ENCODE measurements at places on chromosomes 7 and 10. TPM values are rescaled to one million over a fixed set of nuclear protein-coding genes. Genes with fewer than 3 reads are reported as not detected.

DNA sequence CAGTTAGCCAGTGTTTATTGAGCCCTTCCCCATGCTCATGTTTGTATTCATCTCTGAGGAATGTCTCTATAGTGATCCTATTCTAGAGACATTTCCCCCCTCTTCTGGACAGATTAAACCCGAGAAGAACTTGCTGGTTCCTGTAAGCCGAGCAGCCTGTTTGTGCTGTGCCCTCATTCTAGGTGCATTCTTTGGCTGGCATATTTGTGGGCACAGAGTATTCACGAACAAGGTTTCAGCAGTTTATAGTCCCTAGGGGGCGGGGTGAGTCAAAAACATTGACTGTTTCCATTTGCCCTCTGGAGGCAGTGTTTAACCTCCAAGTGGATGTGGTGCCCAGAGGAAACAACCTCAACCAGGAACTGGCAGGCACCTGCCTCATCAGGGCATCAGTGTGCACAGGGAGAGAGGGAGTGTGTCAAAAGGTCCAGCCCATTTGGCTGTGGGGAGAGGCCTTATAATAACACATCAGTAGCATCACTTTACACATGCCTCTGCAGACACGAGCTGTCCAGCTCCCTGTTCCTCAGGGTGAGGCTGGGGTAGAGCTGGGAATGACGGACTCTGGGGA lies 273.3 kb upstream of the LRGUK start:
- DNase-seq = peak; percentile 48

DNA sequence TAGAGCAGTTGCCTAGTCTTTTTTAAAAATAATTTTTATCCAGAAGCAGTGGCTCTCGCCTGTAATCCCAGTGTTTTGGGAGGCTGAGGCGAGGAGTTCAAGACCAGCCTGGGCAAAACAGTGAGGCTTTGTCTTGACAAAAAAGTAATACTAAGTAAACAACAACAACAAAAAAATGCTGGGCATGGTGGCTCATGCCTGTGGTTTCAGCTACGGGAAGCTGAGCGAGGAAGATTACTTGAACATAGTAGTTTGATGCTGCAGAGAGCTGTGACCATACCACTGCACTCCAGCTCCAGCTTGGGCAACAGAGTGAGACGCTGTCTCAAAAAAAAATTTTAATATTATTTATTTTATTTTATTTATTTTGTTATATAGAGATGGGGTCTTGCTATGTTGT lies 31.3 kb upstream of the TPST1 start:
- DNase-seq = no peak

- DNase-seq = peak; percentile 93
These were observed at the start of gene TRAPPC14 for GRCh38 chr7:100158229-100159098. TSS of gene TRAPPC14 (minus strand) at chr7:100158723. CDS start at chr7:100158499, 224 bp downstream.

GRCh38 chr10:78578929-78579328 lies 489.8 kb upstream of the ZMIZ1 start:
- DNase-seq = no peak

DNA sequence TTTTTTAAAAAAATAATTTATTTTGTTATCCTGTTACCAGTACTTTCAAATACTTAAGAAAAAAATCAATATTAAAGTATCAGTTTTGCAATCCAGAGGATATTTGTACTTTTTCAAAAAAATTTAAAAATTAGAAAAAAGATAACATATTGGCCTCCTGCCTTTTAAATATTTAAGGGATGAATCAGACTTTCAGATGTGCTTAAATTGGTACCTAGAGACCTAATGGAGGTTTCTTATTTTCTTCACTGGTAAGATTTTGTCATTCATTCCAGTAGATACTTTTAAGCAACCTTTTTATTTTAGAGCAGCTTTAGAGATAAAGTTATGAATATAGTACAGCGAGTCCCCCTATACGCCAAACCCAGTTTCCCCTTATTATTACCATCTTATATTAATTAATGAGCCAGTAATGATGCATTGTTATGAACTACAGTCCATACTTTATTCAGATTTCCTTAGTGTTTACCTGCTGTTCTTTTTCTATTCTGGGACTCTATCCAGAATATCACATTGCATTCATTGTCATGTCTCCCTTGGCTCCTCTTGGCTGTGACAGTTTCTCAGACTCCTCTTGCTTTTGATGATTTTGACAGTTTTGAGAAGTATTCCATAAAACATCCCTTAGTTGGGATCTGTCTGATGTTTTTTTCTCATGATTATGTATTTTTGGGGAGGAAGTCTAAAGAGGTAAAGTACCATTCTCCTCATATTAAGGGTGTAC lies 34.2 kb downstream of the BICC1 start:
- no peak for DNase-seq

GRCh38 chr7:155814316-155815276 lies 2.3 kb upstream of the SHH start:
- DNase-seq = no peak

DNA sequence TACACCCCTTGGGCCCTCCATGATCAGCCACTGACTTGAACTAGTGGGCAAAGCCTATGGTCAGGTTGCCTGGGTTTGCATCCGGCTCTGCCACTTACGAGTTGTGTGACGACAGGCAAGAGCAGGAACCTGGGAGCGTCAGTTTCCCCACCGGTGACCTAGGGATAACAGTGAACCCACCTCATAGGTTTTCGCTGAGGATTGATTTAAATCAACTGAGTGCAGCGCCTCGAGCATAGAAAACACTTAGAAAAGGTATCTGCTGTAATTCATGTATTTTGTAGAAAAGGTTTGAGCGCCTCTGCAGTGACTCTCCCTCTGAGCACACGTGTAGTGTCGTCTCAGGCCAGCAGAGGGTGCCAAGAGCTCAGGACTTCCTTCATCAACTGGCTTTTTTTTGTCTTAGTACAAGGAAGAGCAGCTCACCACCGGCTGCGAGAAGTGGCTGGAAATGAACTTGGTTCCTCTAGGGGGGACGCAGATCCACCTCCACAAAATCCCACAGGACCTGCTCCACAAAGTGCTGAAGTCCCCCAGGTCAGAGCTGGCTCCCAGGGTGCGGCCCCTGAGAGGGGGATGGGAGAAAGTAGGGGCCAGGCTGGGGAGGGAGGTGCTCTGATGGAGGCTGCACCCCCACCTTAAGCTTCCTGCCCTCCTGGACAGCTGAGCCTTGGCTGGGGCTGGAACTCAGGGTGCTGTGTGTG lies 27.7 kb downstream of the BTBD16 start:
- DNase-seq = peak; percentile 81

GRCh38 chr7:68752485-68753178 lies 845.6 kb upstream of the AUTS2 start:
- DNase-seq = no peak

- no peak for DNase-seq
These were observed 125.7 kb upstream of the ZNF438 start for GRCh38 chr10:31157123-31158010.

DNA sequence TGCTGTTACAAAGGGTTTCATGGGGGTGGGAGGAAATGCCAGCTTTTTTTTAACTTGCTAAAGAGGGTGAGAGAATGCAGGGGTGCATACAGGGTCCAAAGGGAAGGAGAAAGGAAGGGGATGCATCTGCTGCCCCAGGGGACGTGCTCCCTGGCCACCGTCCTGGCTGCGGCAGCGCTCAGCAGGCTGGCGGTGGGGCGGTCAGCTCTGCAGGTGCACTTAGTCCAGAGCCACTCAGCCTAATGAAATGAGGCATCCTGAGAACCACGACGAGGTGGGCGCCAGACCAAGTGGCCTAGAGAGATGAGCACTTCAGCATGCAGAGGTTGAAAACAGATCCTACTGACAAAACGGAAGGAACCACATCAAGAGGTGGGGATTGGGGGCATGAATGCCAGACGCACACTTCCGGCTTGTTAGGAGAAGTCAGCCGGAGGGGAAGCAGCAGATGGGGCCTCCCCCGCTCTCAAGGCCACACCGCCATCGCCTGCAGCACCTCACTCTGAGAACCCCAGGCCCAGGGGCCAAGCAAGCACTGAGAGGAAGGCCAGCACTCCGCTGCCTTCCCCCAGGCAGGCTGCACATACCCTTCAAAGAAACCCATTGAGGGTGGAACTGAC lies 94.5 kb downstream of the MAD1L1 start:
- no peak for DNase-seq

- DNase-seq = no peak
These were observed 25.6 kb downstream of the CDC123 start for GRCh38 chr10:12221323-12222298.

DNA sequence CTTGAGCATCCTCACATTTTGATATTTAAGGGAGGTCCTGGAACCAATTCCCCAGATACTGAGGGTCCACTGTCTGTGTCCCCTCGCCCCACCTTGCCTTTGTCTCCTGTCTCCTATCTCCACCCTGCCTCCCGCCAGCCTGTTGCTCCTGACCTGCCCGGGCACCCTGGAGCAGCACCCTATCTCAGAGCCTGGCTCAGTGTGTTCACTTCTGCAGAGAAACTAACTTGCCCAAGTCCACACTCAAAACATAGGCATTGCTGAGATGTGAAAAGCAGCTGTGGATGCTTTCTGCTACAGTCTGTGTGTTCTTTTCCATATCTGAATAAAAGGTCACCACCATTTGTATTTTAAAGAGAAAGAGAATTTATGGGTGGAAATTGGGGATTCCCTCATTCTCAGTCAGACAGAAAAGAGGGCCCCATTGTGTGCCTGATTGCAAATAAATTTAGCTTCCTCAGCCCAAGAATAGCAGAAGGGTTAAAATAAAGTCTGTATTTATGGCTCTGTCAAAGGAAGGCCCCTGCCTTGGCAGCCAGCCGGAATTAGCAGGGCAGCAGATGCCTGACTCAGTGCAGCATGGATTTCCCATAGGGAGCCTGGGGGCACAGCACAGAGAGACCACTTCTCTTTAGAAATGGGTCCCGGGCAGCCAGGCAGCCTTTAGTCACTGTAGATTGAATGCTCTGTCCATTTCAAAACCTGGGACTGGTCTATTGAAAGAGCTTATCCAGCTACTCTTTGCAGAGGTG lies 161.3 kb downstream of the EGFR start:
- DNase-seq = no peak

GRCh38 chr7:29401769-29402168 lies 161.9 kb upstream of the PRR15 start:
- no peak for DNase-seq

DNA sequence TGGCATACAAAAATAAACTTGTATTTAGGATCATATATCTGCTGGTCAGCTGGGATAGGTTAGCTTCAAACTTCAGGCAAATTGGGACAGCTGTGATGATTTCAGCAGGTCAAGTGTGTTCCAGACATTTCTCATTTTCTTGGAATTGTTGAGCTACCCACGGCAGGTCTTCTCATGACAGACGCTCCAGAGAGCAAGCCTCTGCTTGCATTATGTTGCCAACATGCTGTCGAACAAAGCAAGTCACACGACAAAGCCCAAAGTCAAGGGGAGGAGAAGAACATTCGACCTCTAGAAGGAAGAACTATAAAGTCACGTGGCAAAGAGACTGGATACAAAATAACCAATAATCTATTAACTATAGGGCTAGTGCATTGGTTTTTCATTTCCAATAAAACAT lies 103.5 kb downstream of the RAB18 start:
- DNase-seq = no peak

- DNase-seq = no peak
These were observed 441.9 kb upstream of the LRRTM3 start for GRCh38 chr10:66483966-66484365.

DNA sequence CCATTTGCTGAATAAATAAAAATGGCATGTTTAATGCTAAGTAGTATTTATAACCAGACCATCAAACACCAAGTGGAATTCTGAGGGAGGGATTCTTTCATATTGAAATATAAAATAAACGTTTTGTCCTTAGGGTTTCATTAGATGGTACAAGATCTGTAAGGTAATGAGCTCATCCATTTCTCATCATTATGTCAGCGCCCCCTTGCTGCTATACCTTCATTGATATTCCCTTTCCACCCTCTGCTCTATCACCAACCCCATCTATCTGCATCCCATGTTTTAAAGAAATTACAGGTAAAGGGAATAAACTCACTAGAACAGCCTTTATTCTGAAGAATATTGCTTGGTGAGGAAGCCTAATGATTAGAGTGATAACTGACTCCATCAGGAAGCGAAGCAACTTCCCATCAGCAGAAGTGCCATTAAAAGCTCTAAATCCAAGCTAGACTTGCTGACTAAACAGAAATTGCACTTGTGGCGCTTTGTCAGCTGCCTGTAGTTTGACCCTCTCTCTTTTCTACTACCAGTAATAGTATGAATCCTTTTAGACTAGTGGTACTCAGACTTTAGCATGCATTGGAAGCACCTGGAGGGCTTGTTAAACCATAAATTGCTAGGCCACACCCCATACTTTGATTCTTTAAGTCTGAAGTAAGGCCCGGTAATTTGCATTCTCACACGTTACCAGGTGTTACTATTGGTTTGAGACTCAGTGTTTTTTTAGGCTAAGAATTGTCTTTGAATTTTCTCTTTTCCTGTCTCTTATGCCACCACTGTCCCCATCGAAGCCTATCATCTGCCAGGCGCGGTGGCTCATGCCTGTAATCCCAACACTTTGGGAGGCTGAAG lies 27.5 kb downstream of the ADD3 start:
- DNase-seq = no peak

The HSPA12A gene
- 15.7 TPM for total RNA-seq

The HMX2 gene
- total RNA-seq = not detected

The PBLD gene
- 13.9 TPM for total RNA-seq

The H2BK1 gene
- total RNA-seq = not detected

The BPGM gene
- total RNA-seq = 25.5 TPM

The PNLIP gene
- total RNA-seq = not detected

The ASAH2B gene
- total RNA-seq = 4.8 TPM

The ICA1 gene
- total RNA-seq = 74.6 TPM

All from ureter (tissue), 1 donor.